ENCODE measurements at places on chromosomes 5 and 9.
A peak's percentile ranks its signal among the peaks of the same experiment; 100 is the strongest.

DNA sequence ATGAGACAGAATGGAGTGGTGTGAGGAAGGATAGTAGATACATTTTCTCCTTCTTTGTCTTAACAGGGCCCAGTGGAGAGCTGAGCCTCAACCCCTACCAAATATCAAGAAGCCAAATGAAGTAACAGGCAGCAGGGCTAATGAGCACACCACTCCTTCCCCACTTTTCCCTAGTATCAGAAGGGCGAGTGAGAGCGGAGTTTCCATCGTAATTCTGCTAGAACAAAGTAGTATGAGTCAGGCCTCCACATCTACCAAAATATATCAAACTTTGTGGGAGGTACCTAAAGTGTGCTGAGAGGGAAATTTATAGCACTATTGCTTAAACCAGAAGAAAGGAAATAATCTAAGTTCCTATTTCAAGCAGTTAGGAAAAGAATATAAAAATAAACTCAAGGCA lies 769.0 kb upstream of the RGMB start:
- no peak for DNase-seq

- no peak for DNase-seq
Observed at GRCh38 chr5:153700940-153701339, 210.5 kb downstream of the GRIA1 start.

- DNase-seq = no peak
Observed at GRCh38 chr5:57247765-57248164, 73.9 kb downstream of the GPBP1 start.

DNA sequence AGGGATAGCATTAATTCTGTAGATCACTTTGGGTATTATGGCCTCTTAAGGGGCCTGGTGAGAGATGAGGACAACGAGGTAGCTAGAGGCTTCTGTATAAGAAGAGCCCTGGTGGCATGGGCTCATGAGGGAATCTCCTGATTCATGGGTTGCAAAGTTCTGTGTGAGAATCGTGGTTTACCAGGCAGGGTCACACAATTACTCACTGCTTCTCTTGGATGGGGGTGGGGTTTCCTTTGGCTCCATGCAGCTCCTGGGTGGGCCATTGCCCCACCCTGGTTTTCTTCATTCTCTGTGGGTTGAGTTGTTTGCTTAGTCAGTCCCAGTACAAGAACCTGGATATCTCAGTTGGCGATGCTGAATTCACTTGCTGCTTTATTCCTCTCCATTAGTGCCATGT lies 30.9 kb upstream of the TNFSF15 start:
- DNase-seq = peak; percentile 61

DNA sequence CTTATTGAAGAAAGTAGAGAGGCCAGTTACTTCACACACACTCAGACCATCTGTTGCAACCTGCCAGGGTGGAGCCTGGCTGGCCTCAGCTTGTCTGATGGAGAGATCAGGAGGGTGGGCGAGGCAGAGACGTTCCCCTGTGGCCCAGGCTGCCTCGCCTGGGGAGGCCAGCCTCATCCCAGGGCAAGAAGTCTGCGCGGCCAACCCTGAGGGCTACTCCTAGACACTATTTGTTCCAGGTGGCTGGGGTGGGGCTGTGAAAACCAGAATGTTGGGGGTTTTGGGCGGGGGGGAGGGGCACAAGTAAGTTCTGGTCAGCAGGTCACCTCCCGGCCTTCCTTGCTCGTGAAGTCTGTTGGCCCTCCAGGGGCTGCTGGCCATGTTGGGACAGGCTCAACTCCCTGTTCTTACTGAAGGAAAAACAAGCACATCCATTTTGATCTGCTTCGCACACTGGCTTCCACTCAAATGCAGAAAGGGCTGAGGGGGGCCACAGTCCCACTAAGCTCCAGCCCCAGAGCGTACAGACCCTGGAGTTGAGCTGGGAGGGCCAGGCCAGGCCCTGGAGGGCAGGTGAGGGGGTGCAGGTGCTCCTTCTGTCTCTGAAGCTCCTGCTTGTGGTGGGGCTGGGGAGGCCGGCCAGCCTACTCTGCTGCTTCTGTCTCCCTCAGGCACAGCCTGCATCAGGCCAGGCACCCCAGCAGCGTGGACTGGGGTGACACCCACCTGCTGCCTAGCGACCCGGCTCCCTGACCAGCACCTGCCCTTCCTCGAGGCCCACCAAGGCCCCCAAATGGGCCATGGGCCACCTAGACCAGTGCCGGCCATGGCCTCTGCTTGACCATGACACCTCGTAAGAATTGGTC lies 46.6 kb downstream of the SECISBP2 start:
- no peak for DNase-seq

All from fibroblast of skin of abdomen (primary cell).